Stimulated activated CD8-positive, alpha-beta memory T cell treated with anti-CD3 and anti-CD28 coated beads, Interleukin-12 subunit alpha, Interleukin-12 subunit beta, amount 100 ng/mL, for 4 hours (primary cell): ENCODE measurements at places on chromosomes 7 and 10.

DNA sequence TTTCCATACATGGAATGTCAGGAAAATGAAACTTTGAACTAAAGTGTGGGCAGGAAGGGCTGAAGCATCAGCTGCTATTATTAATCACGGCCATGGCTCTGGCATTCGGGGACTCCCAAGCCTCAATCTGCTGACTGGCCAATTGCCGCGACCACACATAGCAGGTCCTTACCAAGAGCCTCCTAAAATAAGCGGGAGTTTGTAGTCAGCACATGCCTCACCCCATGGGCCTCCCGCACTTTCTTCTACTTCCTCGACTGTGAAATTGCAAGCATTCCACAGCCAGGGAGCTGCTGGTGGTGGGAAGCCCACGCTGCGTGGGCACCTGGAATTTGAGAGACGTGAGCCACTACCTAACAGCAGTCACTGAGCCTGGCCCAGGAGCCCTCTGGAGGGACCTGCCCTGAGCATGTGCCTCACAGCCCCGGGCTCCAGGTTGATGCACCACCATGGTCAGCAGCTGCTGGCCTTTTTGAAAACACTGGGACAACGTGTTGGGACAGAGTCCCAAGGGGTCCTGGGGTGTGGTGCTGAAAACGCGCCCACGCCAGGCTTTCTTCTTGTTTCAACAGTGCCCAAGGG lies 211.4 kb downstream of the TNS3 start:
- no peak for DNase-seq

GRCh38 chr7:12684733-12685132 lies 2.7 kb upstream of the ARL4A start:
- no peak for DNase-seq

GRCh38 chr7:45082031-45082830 lies 6.5 kb downstream of the NACAD start:
- no peak for DNase-seq

GRCh38 chr10:78807504-78808203 lies 261.1 kb upstream of the ZMIZ1 start:
- DNase-seq = no peak

DNA sequence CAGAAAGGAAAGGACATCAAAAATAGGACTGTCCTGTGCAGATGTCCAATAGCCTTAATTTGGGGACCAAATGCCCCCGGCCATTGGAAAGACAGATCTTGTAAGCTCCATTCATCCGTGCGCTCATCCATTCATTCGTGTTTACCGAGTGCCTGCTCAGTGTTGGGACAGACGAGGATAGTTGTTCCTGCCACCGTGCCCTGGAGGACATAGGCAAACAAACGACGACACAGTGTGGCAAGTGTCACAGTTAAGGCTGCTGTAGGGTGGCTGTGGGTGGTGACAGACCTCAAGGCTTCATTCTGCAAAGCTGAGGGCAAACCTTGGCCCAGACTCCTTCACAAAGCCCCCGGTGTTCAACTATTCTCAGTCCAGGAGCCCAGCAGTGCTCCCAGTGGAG lies 27.6 kb downstream of the MKI67 start:
- DNase-seq = no peak

GRCh38 chr7:156461881-156462665 lies 178.5 kb upstream of the RNF32 start:
- DNase-seq = no peak

- DNase-seq = no peak
Observed at GRCh38 chr7:90955641-90956207, 308.5 kb upstream of the FZD1 start.
